Adrenal gland (tissue), 19 donors: ENCODE measurements at places on chromosomes 4 and X. TPM values are rescaled to one million over a fixed set of nuclear protein-coding genes. Genes with fewer than 3 reads are reported as not detected.

Gene NUDT11
- polyA plus RNA-seq = 5.0 TPM

Gene FOXR2
- polyA plus RNA-seq = not detected

DNA sequence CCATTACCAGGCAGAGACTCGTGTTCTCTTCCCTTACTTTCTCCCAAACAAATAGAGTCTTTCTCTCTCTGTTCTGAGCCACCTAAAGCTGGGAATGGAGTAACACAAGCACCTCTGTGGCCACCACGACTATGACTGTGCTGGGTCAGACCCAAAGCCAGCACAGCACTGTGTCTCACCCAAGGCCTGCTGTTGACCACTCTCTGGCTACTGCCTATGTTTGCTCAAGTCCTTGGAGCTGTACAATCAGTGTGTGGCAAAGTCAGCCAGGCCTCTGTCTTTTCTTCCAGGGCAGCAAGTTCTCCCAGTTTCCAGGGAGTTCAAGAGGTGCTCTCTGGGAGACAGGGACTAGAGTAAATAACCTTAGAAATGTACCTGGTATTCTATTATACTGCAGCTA is 239.4 kb downstream of the FAM47A start:
- no peak for DNase-seq

DNA sequence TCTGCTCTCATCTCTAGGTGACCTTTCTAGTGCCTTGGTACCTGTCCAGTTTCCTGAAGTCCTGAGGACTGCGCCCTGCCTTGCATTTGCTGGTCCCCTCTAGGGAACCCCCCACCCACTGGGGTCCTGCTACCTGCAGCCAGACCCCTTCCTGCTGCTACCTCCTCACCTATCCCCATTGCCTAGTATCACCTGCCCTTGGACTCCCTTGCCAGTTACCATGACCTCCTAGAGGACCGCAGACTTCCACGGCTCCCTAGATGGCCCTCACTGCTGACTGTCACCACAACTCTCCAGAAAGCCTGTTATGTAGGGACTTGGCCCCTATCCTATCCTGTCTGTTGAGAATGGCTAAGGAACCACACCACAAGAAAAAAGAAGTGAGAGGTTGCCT is 166.6 kb downstream of the EFNB1 start:
- DNase-seq = no peak

GRCh38 chr4:20983763-20984575 is 283.7 kb downstream of the PACRGL start:
- DNase-seq = no peak

- DNase-seq = no peak
Measured at GRCh38 chrX:155577682-155578081, 35.1 kb downstream of the TMLHE start.

DNA sequence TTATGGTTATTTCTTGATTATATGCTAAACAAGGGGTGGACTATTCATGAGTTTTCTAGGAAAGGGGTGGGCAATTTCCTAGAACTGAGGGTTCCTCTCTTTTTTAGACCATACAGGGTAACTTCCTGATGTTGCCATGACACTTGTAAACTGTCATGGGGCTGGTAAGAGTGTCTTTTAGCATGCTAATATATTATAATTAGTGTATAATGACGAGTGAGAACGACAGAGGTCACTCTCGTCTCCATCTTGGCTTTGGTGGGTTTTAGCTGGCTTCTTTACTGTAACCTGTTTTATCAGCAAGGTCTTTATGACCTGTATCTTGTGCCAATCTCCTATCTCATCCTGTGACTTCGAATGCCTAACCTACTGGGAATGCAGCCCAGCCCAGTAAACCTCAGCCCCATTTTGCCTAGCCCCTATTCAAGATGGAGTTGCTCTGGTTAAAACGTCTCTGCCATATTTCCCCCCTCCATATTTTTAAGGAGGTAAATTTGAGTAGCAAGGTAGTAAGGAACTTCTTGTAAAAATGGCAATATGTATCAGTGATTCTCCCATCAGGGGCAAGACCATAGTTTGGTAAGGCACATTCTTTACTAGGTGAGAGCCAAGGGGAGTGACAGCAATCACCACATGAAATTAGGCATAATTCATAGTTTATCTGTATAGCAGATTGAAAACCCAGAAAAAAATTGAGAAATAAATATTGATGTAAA is 2.6 kb downstream of the CXCL2 start:
- no peak for DNase-seq

DNA sequence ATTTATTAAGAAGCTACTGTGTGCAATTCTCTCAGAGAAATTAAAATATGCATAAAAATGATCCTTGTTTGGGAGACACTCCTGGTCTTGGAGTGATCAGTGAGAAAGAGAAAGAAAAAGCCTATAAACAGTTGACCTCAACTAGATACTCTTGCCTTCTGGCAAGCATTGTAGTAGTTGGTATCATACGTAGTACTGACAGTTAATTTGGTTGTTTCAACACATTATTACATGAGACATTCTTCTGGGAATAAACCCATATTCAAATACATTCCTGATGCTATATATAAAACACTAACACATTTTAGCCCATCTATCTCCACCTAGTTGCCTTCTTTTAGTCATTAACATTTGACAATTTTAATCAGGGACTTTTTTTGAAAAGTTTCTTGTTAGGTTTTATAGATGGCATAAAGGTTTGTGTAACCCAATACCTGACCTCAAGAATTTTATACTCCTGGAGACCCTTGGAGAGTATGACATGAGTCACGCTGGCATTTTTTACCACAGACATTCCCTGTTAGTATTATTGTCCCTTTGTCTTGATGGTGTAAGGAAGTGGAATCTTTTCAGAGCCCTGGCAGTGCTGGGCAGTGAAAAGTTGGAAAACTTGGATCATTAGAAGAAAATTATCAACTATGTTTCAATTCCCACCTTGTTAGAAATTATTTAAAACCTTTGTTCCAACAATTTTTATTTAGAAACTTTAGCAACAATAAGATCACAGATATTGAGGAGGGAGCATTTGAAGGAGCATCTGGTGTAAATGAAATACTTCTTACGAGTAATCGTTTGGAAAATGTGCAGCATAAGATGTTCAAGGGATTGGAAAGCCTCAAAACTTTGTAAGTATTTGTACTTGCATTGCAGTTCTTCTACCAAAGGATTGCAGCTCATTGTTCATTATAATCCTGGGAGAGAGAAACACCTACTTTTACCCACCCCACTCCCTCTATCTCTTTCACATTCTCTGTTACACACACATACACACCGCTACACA is 167.1 kb upstream of the PACRGL start:
- DNase-seq = no peak
